Midbrain (tissue), 1 donor: ENCODE measurements at places on chromosomes 6 and 20.

- no peak for DNase-seq
These were observed 42.9 kb downstream of the HUS1B start for GRCh38 chr6:613981-614380.

GRCh38 chr6:72930556-72931132 is 294.7 kb downstream of the KHDC1L start:
- DNase-seq, result no peak

DNA sequence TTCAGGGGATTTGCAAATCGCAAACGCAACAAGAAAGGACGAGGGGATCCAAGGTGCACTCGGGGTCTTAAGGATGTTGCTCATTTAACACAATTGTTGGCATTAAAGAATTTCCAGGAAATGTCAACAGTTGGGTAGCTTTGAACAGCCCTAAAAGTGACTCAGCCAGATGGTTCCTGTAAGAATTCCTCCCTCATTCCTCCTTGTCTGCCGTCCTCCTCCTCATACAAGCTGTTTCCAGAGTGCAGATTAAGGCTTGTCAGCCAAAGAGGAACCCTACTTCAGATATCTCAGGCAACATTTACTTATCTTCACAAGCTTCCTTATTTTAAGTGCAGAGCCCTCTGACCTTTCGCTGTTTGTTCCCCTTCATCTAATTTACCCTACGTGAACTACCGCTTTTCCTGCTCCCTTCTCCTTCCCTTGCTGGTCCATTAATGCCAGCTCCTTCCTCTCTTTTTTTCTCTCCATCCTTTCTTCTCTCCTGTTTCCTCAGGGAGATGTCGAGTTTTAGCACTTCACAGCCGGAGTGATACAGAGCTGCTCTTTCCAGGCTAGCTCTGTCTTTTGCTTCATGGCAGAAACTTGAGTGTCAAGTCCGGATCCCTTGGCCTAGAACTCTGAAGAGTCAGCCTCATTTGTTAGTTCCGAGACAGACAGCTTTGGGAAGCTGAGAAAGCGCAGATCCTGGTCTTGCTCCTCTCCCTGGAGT is 26.1 kb upstream of the TBC1D7 start:
- no peak for DNase-seq

DNA sequence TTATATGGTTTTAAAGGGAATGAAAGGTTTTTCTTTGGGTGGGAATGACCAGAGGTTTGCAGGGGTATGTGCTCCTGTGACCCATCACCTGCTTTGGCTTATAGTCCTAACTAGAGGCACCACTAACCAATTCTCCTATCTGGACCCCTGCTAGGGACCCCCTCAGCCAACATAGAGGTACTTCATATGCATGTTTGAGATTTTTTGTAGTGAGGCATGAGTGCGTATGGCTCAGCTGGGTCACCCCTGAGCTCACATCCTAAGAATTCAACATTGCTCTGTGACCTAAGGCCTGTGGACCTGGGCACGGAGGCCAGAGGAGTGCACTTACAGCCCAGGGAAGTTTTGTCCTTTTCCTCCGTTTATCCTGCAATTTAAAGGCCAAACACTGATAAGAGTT is 68.4 kb upstream of the EEF1E1 start:
- DNase-seq, result no peak

GRCh38 chr20:48897305-48898010 is 24.1 kb upstream of the ARFGEF2 start:
- no peak for DNase-seq

DNA sequence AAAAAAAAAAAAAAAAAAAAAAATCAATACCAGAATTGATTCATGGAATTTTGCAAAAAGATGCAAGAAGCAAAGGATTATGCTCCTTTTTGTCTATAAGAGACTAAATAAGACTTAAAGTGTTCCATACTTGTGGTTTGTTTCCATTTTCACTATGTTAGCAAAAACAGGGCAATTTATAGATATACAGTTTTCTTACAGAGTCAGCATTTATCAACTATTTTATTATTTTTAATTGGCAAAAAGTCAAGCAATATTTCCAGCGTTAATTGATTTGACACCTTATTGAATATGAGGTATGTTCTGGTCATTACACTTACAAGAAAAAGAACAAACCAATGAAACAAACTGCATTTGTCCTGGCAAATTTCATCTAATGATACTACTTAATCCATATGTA is 5.4 kb upstream of the SGK1 start:
- no peak for DNase-seq

- peak; percentile 1 for DNase-seq
These were observed 364.3 kb upstream of the HS3ST5 start for GRCh38 chr6:114707081-114707620.

DNA sequence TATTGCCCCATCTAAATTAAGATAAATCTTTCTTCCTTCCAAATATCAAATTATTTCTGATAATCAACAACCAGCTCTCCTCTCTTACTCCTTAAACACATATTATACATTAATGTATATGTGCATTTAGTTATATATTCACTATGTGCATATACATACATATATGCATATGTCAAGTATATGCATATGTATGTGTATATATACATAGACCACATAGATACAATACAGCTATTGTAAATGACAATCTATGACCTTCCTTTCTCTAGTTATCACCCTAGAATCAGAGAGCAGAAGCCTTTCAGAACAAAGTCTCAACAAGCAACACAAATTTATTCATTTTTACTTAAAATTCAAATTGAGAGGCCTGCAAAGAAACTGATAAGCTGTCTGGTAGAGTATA is 241.1 kb upstream of the THEMIS start:
- DNase-seq, result no peak

- peak; percentile 95 for DNase-seq
These were observed at the start of gene NANP for GRCh38 chr20:25623736-25624499. Gene NANP, minus strand, starts transcription at chr20:25624014. Its CDS starts 66 bp downstream, at chr20:25623948.

DNA sequence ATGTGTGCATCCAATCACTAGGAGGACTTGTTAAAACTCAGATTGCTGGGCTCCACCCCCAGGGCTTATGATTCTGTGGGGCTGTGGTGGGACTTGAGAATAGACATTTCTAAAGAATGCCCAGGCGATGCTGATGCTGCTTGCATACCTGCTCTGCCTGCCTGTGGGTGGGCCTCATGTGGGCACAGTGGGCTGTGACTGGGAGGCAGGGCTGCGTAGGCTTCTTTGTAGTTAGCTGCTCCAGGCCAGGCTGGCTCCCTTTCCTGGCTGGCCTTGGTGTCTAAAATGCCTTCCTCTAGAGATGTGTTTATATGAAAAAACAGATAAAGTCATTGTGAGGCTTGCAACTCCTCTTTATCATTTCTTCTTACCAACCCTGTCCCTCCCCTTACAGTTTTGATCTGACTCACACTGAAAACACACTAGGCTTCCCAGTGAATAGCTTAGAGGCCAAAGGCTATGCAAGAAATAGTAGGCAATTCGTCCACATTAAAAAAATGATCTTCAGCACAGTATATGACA is 495.5 kb upstream of the MAP3K7 start:
- no peak for DNase-seq

GRCh38 chr6:158559895-158560835 is at the start of gene TMEM181:
Gene TMEM181, plus strand, starts transcription at chr6:158560091. Its CDS starts 134 bp downstream, at chr6:158560225.
- peak; percentile 88 for DNase-seq

GRCh38 chr6:166388290-166389004 is 5.7 kb upstream of the MPC1 start:
- no peak for DNase-seq

DNA sequence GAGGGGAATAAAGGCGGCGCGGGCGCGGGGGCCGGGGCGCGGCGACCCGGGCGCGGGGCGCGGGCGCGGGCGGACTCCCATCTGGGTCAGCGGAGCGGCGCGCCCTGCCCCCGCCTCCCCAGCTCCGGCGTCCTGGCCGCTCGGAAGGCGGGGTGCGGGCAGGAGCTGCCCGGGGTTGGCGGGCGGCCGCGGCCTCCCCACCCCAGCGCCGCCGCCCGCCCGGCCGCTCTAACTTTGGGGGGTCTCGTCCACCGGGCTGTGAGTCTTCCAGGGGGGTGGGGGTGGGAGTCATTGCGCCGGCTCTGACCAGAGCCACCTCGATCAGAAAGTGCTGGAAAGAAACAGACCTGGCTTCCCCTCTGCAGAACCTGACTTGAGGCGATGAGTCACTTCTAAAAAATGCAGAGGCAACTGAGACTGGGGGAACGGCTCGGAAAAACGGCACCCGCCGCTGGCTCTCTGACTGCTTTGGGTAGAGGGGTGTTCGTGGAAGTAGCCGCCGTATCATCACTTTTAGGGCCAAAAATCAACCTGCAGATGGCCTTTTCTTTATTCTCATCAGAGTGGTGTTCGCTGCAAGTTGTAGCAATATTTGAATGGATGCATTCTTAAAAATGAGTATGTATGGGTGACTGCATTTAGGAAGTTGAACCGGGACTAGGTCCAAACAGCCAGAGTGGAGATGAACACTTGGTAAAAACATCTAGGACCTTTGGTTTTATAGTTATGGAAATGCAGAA is 667 bp downstream of the CAP2 start:
- peak; percentile 15 for DNase-seq

DNA sequence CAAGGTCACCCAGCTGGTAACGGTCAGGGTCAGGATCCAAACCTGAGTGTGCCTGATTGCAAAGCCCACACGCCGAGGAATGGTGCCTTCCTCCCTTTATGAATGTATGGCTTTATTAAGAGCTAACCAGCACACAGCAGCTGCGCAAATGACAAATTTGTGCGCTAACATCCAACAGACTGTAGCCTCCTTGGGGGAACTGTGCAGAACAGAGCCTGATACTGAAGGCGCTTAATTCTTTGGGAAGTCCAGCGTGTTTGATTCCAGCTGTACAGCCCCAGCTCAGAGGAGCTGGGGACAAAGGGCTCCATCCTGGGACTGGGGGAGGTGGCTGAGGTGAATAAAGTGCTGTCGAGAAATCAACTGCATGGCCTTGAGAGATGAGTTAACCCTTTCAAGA is 75.7 kb upstream of the JARID2 start:
- DNase-seq, result no peak
